ENCODE measurements at places on chromosomes 5 and 9. TPM values are rescaled to one million over a fixed set of nuclear protein-coding genes. Genes with fewer than 3 reads are reported as not detected.

The BSPRY gene
- 3.2 TPM for total RNA-seq

The DPP7 gene
- total RNA-seq = 219 TPM

The ARL14EPL gene
- not detected for total RNA-seq

The CCNG1 gene
- total RNA-seq = 200 TPM

The WDR38 gene
- not detected for total RNA-seq

The MCIDAS gene
- 0.16 TPM for total RNA-seq

The FCN2 gene
- not detected for total RNA-seq

The ARRDC3 gene
- 17.5 TPM for total RNA-seq

The FST gene
- not detected for total RNA-seq

The BAAT gene
- total RNA-seq = 0.08 TPM

The RNF183 gene
- total RNA-seq = 1.9 TPM

The LCN15 gene
- total RNA-seq = not detected

The ZNF354C gene
- total RNA-seq = 6.3 TPM

The AQP7 gene
- total RNA-seq = 0.42 TPM

The SPATA31E1 gene
- not detected for total RNA-seq

The TLX3 gene
- total RNA-seq = not detected

The C9orf153 gene
- 0.26 TPM for total RNA-seq

The LCN12 gene
- total RNA-seq = 0.54 TPM

The ZNG1C gene
- 46.3 TPM for total RNA-seq

The JAK2 gene
- 24.6 TPM for total RNA-seq

The MAMDC4 gene
- total RNA-seq = 18.6 TPM

The CKMT2 gene
- not detected for total RNA-seq

The CD180 gene
- total RNA-seq = 0.80 TPM

The MAP1B gene
- total RNA-seq = 0.11 TPM

The PSMD5 gene
- 62.8 TPM for total RNA-seq

The CTSL gene
- total RNA-seq = 43.0 TPM

The CCDC152 gene
- 2.7 TPM for total RNA-seq

The BTNL3 gene
- not detected for total RNA-seq

The ACOT12 gene
- total RNA-seq = not detected

The REEP2 gene
- total RNA-seq = 2.0 TPM

The SPAAR gene
- total RNA-seq = not detected

The TOR1B gene
- total RNA-seq = 26.6 TPM

The MRPS30 gene
- 53.8 TPM for total RNA-seq

The ANKRD31 gene
- 0.48 TPM for total RNA-seq

The PCDHGA11 gene
- total RNA-seq = 0.09 TPM

The FRMPD1 gene
- total RNA-seq = not detected

The SLCO4C1 gene
- 0.08 TPM for total RNA-seq

The SPINK4 gene
- total RNA-seq = not detected

The MLANA gene
- total RNA-seq = not detected

The MYOT gene
- total RNA-seq = not detected

The CFAP77 gene
- not detected for total RNA-seq

The GRIN1 gene
- total RNA-seq = 1.2 TPM

The IFNK gene
- total RNA-seq = not detected

The SPTAN1 gene
- 294 TPM for total RNA-seq

The EPB41L4B gene
- total RNA-seq = 0.06 TPM

The SHISAL2B gene
- total RNA-seq = not detected

The IQGAP2 gene
- total RNA-seq = 92.1 TPM

The PCDHGA5 gene
- not detected for total RNA-seq

The GLDC gene
- total RNA-seq = 17.2 TPM

The SLC2A6 gene
- 1.4 TPM for total RNA-seq

The FRRS1L gene
- not detected for total RNA-seq

The LCN9 gene
- not detected for total RNA-seq

The TRAF1 gene
- 71.4 TPM for total RNA-seq

The FAM169A gene
- total RNA-seq = 12.0 TPM

The CCL28 gene
- total RNA-seq = 11.4 TPM

The EQTN gene
- not detected for total RNA-seq
